Ascending aorta (tissue), 2 donors: ENCODE measurements at places on chromosomes 5 and 9.
A peak's percentile ranks its signal among the peaks of the same experiment; 100 is the strongest.

- H3K36me3 ChIP-seq, result no peaks in the 10 kb centered on the region
- no peak for DNase-seq
- no peaks in the 10 kb centered on the region for H3K27me3 ChIP-seq
- no peaks in the 10 kb centered on the region for H3K4me1 ChIP-seq
Measured at GRCh38 chr5:100731768-100732167, 171.3 kb downstream of the ST8SIA4 start.

DNA sequence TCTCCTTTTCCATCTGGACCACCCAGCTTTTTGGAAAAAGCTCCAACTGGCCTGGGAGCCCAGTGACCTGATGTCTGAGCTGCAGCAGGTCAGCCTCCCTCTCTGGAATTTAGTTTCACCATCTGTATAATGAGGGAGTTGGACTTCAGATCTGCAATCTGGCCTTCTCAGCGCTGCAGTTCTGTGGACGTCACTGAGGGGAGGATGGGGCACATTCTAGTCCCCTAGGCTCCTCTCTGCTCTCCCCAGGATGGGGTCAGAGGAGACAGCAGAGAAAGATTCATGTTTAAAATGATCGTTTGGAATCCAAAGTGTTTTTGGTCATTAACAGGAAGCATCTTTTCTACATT is 10.2 kb downstream of the OR13J1 start:
- H3K4me3 ChIP-seq, result no peak overlapping the region
- no peak for DNase-seq
- H3K4me1 ChIP-seq, result no peaks in the 10 kb centered on the region
- H3K36me3 ChIP-seq, result no peaks in the 10 kb centered on the region
- no peaks in the 10 kb centered on the region for H3K27me3 ChIP-seq

- peak overlapping the region; percentile 94 for H3K4me3 ChIP-seq
- no peaks in the 10 kb centered on the region for H3K36me3 ChIP-seq
- peaks cover 21% of the 10 kb centered on the region for H3K4me1 ChIP-seq
- H3K27ac ChIP-seq, result no peak overlapping the region
Measured at GRCh38 chr5:112978836-112979235, 2.2 kb downstream of the DCP2 start.

DNA sequence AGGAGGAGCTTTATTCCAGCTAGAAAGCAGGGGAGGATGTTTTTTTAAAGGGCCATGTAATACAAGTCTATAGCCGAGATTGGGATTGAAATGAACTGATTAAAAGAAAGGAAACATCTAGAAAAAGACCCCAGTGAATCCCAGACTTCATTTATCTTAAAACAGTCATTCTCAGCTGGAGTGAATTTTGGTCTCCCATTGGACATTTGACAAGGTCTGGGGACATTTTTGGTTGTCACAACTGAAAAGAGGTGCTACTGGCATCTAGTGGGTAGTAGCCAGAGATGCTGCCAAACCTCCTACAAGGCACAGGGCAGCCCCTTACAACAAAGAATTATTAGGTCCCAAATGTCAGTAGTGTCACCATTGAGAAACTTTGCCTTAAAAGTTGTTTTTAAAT is 16.3 kb upstream of the SPINK4 start:
- H3K27ac ChIP-seq, result no peak overlapping the region
- no peak overlapping the region for H3K4me3 ChIP-seq
- no peaks in the 10 kb centered on the region for H3K27me3 ChIP-seq
- H3K4me1 ChIP-seq, result peaks cover 5% of the 10 kb centered on the region
- H3K36me3 ChIP-seq, result no peaks in the 10 kb centered on the region

DNA sequence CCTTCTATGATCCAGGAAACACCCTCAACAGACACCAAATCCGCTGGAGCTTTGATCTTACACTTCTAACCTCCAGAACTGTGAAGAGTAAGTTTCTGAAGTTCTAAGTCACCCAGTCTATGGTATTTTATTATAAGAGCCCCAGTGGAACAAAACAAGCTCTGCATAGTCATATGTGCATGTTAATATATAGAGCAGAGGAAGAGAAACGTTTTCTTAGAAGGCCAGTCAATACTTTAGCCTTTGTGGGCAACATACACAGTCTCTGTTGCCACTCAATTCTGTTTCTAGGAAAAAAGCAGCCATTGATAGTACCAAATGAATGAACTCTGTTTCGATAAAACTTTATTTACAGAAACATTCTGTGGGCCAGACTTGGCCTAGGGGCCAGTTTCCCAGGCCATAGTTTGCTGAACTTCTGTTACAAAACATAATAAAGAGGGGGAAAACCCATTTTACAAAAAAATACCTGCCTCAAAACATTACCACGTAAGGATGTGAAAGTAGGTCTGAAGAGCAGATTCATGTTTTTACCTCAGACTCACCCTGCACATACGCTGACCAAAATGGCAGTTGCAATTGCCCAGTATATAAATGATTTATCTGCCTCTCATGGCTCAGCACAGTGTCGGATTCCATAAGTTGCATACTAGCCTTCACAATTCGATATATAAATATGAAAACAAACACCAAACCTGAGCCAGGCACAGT is 350.5 kb downstream of the SLIT3 start:
- no peaks in the 10 kb centered on the region for H3K4me1 ChIP-seq
- no peak overlapping the region for H3K27ac ChIP-seq
- H3K4me3 ChIP-seq, result no peak overlapping the region
- no peaks in the 10 kb centered on the region for H3K36me3 ChIP-seq
- DNase-seq, result no peak

- H3K36me3 ChIP-seq, result no peaks in the 10 kb centered on the region
- no peak for DNase-seq
- peak overlapping the region; percentile 80 for H3K27ac ChIP-seq
- H3K27me3 ChIP-seq, result no peaks in the 10 kb centered on the region
- H3K4me1 ChIP-seq, result peaks cover 47% of the 10 kb centered on the region
Measured at GRCh38 chr9:15244001-15244441, 63.0 kb downstream of the TTC39B start.

DNA sequence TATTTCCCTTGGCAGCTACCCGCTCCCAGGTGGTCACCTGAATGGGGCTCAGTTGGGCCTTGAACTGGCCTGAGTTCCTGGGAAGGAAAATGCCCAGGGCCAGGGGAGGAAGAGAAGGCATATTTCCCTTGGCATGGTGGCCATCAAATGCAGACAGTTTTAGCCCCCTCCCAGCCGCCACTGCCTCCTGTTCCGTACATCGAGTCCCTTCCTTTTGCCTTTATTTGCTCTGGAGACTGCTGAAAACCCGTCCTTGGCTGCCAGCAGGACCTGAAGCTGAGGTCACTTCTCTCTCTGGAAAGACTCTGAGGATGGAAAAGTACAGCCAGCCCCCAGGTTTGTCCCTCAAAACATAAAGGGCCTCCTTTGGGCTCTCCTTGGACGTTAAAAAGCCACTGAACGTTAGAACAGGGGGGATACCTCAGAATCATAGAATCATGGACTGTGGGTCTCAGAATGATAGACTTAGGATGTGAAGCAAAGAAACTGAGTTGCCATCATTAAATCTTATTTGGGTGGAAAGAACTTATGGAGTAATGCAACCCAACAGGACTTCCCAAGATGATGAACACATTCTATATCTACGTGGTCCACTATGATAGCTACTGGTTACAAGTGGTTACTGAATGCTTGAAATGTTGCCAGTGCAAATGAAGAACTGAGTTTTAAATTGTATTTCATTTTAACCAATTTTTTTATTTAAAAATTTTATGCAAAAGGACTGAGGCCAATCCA is 7.1 kb downstream of the SPARC start:
- H3K27ac ChIP-seq, result peak overlapping the region; percentile 93
- H3K27me3 ChIP-seq, result no peaks in the 10 kb centered on the region
- peak overlapping the region; percentile 50 for H3K4me3 ChIP-seq
- no peak for DNase-seq
- peaks cover 89% of the 10 kb centered on the region for H3K4me1 ChIP-seq

GRCh38 chr9:28839778-28840430 is 1266.6 kb upstream of the C9orf72 start:
- H3K27me3 ChIP-seq, result no peaks in the 10 kb centered on the region
- no peak overlapping the region for H3K27ac ChIP-seq
- no peak for DNase-seq
- no peak overlapping the region for H3K4me3 ChIP-seq
- H3K4me1 ChIP-seq, result no peaks in the 10 kb centered on the region

DNA sequence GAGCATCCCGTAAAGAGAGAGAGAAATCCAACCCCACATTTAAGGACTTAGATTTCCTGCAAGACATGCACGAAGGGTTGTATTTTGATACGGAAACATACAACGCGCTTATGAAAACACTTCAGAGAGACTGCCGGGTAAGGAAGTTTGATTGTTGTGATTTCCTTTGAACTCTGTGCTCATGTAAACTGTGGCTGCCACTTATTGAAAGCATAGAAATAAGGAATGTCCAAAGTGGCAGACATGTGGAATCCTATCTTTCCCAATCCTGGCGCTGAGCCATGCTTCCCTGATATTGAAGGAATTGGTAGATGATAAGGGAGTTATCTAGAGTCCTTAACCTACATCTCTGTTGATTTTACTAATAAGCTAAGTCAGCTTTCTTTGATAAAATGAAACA is 119.4 kb downstream of the PRKACG start:
- no peaks in the 10 kb centered on the region for H3K36me3 ChIP-seq
- DNase-seq, result no peak
- H3K27me3 ChIP-seq, result no peaks in the 10 kb centered on the region

- DNase-seq, result no peak
- no peaks in the 10 kb centered on the region for H3K4me1 ChIP-seq
- H3K27ac ChIP-seq, result no peak overlapping the region
- no peaks in the 10 kb centered on the region for H3K27me3 ChIP-seq
- H3K4me3 ChIP-seq, result no peak overlapping the region
Measured at GRCh38 chr5:174511714-174512253, 212.6 kb upstream of the MSX2 start.

GRCh38 chr9:70229579-70229978 is 29.2 kb upstream of the SMC5 start:
- H3K27ac ChIP-seq, result peak overlapping the region; percentile 56
- H3K36me3 ChIP-seq, result no peaks in the 10 kb centered on the region
- H3K4me3 ChIP-seq, result no peak overlapping the region
- H3K4me1 ChIP-seq, result no peaks in the 10 kb centered on the region

DNA sequence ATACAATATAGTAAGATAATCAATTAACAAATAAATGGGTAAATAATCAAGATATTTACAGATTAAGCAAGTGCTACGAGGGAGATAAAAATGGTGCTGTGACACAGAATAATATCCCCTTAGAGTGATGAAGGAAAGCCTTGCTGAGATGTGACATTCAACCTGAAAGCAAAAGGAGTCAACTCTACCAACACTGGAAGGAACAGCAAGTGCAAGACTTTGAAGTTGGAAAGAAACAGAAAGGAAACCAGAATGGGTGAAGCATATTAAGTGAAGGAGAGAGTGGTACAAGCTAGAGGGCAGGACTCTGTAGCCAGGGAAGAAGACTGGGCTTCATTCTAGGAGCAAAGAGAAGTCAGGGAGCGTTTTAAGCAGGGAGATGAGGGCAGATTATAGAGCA is 12.2 kb upstream of the MEGF9 start:
- no peak overlapping the region for H3K4me3 ChIP-seq
- H3K27ac ChIP-seq, result no peak overlapping the region
- no peaks in the 10 kb centered on the region for H3K27me3 ChIP-seq
- H3K36me3 ChIP-seq, result no peaks in the 10 kb centered on the region

- peaks cover 27% of the 10 kb centered on the region for H3K36me3 ChIP-seq
- no peak for DNase-seq
- H3K27me3 ChIP-seq, result no peaks in the 10 kb centered on the region
Measured at GRCh38 chr9:136403538-136403914, 3.6 kb upstream of the SNAPC4 start.
